Stimulated activated effector memory CD8-positive, alpha-beta T cell treated with anti-CD3 and anti-CD28 coated beads, Interleukin-12 subunit alpha, Interleukin-12 subunit beta, amount 100 ng/mL, for 72 hours (primary cell): ENCODE measurements at places on chromosomes 7 and 10.

- DNase-seq: no peak
Observed at GRCh38 chr7:151174246-151175046, 7.0 kb upstream of the GBX1 start.

DNA sequence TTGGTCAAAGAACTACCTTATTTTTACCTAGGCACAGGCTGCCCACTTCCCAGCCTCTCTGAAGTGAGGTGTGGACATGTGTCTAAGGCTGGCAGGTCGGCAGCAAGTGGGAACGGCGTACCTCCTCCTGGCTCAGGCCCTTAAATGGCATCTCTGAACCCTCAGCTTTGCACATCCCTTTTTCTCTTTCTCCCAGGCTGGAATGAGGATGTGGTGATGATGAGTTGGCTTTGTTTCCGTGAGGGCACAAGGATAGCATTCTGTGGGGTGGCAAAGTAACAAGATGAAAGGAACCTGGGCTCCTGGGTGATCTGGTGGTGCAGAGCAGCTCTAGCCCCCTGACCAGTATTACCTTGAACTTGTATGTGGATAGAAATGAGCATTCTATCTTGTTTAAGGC, 196.8 kb downstream of the REEP3 start:
- no peak for DNase-seq

DNA sequence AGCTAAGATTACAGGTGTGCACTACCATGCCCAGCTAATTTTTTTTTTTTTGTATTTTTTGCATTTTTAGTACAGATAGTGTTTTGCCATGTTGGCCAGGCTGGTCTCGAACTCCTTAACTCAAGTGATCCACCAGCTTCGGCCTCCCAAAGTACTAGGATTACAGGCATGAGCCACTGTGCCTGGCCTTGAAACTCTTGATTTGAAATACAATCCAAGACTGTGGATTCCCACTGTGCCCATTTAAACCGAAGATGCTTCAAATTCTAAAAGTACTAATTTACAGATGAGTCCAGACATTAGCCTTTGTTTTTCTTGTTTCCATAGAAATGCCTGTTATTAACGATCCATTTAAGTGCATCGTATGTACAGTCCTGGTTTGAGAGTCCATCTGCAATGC, 130.9 kb downstream of the CACNA2D1 start:
- no peak for DNase-seq

DNA sequence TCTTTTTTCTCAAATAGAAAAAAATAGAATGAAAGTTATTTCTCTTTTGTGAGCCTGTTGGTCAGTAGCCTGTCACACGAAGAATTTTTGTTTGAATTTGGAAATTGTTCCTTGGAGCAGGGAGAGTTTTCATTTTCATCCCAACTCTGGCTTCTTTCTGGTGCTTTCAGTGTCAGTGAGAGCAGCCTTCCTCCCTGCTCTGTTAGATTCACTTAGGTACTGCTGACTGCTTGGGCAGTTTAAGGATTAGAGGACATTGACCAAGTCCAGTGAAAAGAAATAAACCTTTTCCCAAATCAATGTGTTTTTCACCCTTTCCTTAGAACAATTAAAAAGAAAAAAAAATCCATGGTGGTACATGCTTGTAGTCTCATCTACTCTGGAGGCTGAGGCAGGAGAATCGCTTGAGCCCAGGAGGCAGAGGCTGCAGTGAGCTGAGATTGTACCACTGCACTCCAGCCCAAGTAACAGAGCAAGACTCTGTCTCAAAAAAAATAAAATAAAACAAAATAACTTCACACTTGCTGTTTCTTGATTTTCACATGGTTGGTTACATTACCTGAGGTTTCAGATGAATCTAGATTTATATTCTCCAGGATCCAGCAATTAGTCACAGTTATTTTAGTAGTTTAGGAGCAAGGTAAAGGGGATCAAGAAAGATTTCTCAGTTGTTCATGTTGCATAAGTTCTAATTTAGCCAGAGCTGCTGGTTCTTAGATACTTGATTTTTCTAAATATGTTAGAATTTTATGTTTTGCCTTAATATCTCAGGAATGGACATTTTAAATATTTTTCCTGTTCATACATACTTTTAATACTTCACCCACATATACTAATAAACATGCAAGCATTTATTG, 63.1 kb downstream of the ZNRF2 start:
- no peak for DNase-seq

DNA sequence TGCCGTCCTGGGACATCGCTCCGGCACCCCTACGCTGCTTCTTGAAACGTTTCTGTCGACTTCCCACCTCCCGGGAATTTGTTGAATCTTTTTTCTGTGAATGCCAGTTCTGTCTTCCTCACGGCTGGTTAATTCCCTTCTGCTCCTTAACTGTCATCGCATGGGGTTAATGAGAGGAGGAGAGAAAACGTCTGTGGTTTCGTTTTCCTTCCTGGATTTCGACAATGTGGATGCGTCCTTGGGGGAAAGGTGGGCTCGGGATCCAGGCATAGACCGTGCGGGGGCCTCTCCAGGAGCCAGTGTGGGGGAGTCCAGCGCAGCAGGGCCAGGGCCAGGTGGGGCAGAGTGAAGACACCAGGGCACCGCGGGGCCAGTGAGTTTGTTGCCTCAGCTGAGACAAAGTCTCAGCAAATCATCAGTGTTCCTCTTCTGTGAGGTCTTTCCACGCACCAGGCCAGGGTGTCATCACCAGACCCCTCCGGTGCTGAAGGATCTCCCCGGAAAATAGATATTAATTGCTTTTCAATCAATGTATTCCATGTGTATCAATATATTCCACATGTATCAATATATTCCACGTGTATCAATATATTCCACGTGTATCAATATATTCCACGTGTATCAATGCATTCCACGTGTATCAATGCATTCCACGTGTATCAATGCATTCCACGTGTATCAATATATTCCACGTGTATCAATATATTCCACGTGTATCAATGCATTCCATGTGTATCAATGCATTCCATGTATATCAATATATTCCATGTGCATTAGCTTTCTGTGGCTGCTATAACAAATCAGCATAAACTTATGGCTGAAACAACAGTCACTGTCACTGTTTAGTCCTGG, 33.7 kb upstream of the CFAP46 start:
- DNase-seq: no peak

DNA sequence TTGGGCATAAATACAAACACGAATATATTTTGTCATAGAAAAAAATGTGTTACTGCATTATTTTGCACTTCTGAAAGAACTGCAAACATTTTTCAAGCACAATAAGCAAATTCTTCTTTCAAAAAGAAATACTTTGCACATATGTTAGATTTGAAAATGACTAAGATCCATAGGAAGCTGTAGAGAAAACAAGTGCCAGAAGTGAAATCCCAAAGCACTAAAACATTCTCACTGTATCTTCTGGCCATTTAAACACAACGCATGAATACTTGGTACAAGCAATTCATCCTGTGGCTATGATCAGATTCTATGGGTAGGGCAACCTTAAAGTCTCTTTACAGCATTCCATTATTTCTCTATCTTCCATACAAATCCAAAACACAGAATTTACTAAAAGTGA, 225.4 kb upstream of the IMMP2L start:
- no peak for DNase-seq

- no peak for DNase-seq
Observed at GRCh38 chr7:140484951-140485499, 5.7 kb upstream of the MKRN1 start.

DNA sequence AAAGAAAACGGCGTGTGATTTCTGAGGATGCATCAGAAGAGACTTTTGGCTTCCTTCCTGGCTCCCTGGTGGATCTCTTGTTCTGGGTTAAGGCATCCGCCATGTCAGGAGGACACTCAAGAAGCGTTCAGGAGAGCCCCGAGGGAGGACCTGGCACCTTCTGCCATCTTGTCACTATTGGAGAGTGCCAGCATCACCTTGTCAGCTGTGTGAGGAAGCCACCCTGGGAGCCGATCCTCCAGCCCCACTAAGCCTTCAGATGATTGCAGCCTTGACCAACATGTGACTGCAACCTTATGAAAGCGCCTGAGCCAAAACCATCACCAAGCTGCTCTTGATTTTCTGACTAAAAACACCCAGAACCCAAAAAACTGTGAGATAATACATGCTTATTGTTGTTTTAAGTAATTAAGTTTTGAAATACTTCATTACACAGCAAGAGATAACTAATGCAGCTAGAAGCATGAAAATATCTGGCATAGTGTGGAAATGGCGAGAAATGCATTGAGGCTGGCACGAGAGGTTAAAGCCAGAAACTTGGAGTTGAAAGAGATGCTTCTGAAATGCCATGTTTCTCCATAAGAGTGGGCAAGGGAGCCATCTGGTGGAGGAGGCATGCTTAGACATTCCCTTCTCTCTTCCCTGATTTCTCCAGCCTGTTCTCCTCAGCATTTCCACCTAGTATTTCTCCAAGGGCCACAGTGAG, 5.4 kb upstream of the ZFYVE27 start:
- DNase-seq: no peak

GRCh38 chr7:144656965-144657517, 178.8 kb downstream of the TPK1 start:
- DNase-seq: no peak

DNA sequence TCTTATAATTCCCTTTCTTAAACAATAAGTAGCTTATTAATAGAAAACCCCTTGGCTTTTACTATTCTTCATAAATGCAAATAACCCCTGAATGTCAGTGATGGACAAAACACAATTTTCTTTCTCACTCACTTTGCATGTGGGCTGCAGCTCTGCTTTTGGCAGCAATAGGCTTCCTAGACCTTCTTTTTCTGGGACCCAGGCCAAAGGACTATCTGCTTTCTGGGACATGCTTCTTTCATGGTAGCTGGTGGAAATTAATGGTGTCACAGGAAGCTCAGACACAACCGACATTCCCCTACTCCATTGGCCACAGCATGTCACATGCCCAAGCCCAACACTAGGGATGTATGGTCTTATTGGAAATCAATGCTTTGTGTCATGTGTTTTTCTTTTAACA, 134.3 kb upstream of the MDFIC start:
- no peak for DNase-seq

DNA sequence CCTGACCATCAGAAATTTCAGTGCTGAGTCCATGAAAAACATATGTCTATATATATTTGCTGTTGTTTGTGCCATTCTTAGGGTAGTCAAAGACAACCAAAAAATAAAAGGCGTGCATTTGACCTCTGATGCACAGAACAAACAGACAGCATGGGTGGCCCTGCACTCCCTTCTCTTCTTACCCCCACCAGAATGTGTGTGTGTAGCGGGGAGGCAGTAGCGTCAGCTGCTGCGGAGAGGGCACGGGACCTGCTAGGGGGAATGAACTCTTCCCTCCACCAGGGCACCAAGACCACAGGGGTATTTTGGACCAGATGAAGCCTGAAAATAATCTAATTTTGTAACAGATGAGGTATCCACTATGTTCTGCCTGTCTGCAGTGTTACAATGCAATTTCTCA, 277.7 kb upstream of the ZNF32 start:
- no peak for DNase-seq

DNA sequence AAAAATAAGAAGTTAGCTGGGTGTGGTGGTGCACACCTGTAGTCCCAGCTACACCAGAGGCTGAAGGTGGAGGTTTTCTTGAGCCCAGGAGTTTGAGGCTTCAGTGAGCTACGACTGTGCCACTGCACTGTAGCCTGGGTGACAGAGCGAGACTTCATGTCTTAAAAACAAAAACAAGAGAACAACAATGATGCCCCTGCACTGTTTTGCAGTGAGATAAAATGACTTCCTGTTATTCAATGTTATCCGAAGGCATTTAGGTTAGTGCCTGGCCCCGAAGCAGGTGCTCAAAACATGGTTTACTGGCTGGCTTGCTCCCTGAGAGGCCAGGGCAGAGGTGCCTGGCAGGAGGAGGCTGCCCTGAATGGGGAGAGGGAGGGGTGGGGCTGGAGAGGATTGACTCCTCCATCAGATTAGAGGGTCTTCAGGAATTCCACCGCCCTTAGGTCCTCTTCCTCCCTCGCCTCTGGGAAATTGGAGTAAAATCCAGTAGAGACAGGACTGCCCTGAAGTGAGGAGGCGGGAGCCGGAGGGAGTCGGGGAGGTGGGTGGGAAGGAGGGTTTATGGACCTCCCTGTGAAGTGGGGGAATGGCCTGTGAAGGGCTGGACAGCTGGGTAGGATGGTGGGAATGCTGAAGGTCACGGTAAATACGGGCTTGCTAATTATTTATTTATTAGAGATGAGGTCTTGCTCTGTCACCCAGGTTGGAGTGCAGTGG, 6.8 kb upstream of the CLDN4 start:
- DNase-seq: no peak

DNA sequence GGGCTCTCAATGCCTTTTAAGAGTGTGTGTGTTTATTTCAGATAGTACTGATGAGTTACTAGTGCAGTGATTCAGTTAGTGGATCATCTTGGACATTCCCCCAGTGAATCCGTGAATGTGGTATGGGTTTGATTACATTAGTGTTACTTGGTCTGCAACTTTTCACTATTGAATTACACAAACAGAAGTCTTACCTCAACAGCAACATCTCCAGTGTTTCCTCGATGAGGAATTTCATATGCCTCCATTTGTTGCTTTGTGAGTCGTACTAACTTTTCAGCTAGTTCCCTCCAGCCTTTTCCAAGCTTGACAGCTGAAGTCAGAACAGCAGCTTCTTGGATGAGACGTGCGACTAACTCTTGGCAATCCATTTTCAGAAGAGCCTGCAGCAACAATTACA, 63.2 kb downstream of the MACC1 start:
- no peak for DNase-seq

GRCh38 chr10:72126184-72126871, 38.0 kb upstream of the SPOCK2 start:
- DNase-seq: no peak

DNA sequence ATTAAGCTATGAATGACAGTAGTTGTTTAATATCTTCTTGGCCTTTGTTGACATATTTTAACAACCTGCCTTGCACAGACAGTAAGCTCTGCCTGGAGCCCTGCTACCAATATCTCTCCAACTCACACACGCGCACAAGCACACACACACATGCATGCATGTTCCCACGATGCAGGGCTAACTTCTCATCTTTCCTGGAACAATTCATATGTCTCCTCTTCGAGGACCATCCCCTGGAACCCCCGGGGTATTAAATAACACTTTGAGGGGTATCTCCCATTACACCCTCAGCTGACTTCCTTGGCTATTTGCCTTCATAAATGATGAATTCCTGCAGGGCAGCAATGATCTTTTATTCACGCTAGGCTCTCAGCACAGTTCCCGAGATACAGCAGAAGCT, 258.0 kb downstream of the TRIL start:
- DNase-seq: no peak

DNA sequence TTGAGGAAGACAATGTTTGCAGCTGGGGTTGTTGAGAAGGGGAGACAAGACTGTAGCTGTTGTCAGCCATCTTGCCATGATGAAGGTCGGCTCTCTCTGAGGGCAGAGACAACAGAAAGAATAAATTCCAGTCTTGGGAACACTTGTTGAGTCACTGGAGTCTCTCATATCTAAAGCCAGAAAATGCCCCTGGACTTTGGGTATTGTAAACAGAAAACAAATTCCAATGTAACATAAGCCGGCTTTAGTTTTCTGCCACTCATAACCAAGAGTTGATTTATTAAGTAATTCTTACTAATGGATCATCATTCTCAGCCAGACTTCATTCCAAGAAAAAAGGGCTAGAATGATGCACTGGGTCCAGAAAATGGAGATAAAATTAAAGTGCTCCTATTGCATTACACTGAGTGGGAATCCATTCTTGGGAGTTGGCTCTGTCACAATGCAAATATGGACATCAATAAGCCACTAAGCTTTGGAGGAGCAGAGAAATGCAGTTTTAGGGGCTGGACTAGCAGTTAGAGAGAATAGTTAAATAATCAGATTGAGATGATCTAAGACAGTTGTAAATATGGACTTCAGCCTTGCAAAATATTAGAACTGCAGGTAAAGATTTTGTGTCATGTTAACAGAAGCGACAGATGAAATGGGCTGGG, 78.9 kb downstream of the ADAM12 start:
- no peak for DNase-seq
